Activated naive CD4-positive, alpha-beta T cell treated with anti-CD3 and anti-CD28 coated beads for 36 hours (primary cell): ENCODE measurements at places on chromosomes 4 and X.

- no peak for DNase-seq
Observed at GRCh38 chrX:129797251-129797906, 17.6 kb downstream of the SASH3 start.

GRCh38 chrX:10450229-10450958, 170.0 kb downstream of the MID1 start:
- DNase-seq: no peak

DNA sequence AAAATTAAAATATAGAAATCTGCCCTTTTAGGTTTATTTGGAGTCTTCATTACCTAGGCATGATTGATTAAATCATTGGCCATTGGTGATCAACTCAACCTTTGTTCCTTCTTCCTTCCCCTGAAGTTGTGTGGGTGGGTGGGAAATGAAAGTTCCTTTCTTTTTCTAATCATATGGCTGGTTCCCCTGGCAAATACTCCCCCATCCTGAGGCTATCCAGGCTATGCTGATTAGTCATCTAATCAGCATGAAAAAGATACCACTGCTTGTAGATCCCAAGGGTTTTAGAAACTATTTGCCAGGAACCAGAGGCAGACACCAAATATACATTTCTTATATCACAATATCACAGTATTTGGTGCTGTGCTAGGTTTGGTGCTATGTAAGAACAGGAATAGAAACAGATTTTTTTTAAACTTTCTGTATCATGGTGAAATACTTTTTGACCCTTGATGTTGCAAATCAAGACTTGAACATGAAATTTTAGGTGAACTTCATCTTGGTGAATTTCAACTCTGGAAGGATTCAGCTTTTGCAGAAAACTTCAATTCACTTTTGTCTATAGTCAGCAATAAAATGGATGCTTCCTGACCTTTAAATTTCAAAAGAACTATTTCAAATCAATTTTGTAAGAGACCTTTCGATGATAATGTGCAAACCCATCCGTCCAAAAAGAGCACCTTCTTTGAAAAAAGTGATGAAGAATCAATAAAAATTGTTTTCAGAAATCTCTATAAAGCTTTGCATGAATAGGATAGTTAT, 71.1 kb downstream of the CCSER1 start:
- DNase-seq: no peak

DNA sequence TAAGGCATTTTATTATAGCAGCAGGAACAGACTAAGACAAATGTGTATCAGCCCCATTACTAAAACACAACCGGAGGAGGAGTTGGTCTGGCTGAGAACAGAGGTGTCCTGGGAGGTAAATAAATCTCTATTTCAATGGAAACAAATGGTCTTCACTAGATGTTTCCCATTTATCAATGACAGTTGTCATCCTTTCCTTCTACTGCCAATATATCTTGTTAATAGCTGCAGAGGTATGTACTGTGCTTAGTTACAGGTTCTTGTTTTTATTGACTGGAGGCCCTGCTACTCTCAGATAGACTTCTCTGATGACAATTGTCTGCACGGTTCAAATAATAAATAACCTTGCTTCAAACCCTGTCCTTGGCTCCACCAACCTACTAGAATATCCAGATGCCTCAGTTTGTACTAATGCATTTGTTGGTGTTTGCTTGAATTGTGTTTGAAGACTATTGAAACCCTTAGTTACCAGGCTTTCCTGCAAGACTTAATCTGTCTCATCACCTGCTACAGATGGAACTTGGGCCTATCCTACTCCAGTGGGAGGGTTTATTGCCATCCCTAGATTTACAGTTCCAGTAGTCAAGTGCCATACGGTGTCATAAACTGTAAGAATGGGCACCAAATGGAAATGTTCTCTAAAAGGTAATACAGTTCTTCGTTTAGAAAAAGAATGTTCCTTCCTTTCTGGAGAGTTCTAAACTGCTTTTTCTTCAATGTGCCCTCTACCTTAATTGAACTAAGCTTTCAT, 29.8 kb upstream of the HPGDS start:
- no peak for DNase-seq

- no peak for DNase-seq
Observed at GRCh38 chr4:147407261-147408045, 73.4 kb upstream of the EDNRA start.

DNA sequence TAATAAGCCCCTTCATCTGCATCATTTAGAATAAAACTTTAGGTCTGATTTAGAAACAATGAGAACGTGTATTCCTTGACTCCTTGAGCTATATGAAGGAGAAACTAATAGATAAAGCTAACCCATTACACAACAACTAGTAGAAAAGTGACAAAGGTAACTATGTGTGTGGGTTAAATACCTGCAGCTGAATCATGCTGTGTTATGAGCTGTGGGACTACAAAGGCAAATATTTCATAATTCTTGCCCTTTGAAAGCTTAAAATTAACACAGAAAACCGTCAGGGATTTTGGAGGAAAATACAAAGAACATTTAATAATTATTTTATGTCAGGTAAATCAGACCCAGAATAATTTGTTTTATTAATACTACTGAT, 898 bp upstream of the NDP start:
- no peak for DNase-seq

DNA sequence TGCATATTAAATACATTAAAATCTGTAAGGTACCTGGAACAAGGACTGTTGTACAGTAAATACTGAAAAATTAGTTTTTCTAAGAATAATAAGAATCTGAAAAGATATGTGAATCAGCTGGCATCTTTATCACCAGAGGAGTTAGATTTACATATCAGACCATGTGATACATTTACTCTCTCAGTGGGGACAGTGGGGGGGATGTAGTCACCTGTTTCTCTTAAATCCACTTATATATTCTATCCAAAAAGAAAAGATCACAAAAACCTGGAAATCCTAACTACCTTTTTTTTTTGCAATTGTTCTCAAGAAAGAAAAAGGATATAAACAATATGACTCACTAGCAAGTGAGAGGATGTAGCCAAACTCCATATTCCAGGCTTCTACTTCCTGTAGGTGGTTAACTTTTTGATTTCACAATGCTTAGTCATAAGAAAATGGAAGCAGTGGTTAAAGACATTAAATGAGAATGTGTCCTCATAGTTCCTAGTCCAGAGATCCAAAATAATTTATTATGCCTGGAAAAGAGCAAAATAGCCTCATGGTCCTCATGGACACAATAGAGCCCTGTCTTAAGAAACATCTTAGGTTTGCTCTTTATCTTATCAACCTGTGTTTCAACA, 22.5 kb upstream of the MYOZ2 start:
- no peak for DNase-seq

- DNase-seq: no peak
Observed at GRCh38 chrX:50198348-50198747, 2.5 kb downstream of the AKAP4 start.

DNA sequence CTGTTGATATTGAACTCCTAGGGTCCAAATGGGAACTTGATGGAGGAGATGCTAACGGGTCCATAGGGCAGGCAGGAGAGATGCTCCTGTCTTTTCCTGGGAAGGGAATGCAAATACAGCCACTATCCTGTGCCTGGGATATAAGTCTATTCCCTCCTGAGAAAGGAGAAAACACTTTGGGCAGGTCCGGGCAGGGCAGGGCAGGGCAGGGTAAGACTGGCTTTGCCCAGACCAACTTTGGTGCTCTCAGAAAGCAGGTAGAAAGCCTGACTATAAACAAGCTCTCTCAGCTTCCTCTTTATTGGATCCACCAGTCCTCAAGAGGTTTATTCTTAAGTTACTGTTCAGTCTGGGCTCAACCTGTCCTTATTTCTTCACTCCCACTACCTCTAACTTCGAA, 232.3 kb downstream of the PTTG2 start:
- DNase-seq: no peak

DNA sequence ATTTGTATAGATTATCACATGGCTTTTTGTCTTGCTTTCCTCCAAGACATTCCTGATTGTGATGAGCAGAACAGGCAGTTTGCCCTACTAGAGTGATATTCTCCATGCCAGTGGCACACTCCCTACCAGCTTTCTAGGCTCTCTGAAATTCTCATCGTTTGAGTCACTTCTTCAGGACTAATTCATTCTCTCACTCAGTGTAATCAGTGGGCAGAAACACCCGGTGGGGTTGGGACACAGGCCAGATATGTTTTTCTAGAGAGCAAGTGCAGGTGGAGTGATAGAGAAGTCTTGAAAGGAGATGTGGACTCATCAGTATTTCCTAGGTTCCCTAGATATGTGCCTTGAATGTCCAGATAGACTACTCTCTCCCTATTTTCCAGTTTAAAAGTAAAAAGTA, 13.1 kb downstream of the RAB33A start:
- DNase-seq: no peak

DNA sequence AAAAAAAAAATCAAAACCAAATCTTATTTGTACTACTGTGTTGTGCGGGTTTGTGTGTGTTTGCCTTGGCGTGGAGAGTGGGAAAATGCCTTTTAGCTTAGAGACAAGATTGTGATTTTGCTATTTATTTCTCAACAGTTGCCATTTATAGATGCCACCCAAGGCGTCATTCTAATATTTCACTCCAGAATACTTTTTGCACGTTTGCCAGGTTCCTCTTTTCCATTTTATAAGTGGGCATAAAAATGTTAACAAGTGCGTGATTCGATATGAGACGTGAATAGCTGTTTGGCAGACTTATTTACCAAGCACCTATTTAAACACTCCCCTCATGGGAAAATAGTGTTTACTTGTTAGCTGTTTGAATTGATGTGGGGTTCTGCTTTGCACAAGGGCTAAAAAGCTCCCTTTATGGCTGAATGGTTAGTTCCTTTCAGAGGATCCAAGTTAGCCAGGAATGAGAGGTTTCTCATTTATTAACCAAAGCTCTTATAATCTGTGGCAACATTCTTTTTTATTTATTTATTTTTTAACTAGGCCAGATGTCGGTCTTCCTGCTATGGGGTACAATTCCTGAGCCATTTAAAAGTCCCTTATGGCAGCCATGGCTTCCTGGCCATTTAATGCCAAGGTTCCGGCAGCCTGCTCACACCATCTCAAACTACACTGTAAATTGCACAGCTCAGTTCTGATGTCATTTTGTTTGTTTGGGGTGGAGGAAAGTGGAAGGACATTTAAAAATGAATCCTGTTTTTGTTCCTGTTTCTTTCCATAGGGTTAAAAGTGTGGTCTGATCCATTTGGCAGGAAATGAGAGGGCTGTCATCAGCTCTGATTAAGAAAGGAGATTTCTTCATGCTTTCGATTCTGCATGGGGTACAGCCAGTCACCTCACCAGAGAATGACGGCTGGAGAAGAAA, 14.6 kb downstream of the SMIM20 start:
- no peak for DNase-seq

DNA sequence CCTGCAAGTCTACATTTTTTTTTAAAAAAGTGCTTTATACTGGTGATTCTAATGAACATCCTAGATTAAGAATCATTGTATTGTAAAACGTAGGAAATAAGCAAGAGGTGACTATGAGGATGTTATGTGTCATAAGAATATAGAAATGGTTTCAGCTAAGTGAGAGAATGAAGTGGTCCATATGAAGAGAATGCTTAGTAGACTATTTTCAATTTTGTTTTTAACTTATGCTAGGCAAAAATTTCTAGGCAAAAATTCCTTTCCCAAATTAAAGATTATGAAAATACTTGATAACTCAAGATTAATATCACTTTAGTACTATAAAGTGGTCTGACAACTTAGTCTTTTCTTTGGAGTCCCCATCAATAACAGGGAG, 825 bp downstream of the DYNLT3 start:
- no peak for DNase-seq

- no peak for DNase-seq
Observed at GRCh38 chr4:156792462-156793085, 179.0 kb downstream of the PDGFC start.

DNA sequence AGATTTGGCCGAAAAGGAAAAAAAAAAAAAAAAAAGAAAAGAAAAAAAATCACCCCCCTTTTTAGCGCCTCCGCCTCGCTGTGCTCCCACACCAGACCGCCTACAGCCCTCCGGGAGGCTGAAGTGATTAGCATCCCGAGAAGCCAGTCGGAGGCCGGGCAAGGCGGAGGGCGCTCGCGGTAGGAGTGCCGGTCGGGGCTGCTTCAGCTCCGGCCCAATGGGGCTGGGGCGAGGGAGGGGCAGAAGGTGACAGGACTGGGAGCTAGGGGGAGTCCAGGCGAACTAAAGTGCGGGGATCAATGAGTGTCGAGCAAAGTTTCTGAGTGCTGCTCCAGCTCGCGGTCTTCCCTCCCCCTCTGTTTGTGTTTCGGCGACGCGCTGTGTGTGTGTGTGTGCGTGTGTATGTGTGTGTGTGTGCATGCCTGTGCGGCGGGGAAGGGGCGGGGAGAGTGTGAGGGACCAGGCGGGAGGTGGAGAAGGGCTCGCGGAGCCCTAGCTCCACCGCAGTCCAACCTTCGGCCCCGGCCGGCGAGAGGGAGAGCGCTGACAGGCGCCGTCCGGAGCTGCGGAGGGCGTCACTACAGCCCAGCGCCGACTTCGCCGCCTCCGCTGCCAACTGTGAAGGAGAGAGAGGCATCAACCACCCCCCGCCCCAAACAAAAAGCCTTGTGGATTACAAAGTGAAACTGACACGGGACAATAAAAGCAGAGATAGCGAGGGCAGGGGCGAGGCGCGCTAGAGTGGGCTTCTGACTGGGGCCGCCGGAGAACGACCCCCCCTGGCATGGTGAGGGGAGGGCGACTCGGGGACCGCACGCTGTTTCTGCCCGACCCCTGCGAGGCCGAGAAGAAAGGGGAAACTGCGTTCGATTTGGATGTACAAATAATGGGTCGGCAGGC, at the start of gene FAT4:
Gene FAT4, plus strand, starts transcription at position 280 of the 900 bp plus-strand sequence. CDS start 1,457 bp downstream, outside the sequence.
- DNase-seq: peak; percentile 56

- no peak for DNase-seq
Observed at GRCh38 chrX:103183912-103184311, 31.0 kb upstream of the BEX4 start.

- DNase-seq: no peak
Observed at GRCh38 chr4:178415925-178416324, 973.7 kb upstream of the AGA start.

DNA sequence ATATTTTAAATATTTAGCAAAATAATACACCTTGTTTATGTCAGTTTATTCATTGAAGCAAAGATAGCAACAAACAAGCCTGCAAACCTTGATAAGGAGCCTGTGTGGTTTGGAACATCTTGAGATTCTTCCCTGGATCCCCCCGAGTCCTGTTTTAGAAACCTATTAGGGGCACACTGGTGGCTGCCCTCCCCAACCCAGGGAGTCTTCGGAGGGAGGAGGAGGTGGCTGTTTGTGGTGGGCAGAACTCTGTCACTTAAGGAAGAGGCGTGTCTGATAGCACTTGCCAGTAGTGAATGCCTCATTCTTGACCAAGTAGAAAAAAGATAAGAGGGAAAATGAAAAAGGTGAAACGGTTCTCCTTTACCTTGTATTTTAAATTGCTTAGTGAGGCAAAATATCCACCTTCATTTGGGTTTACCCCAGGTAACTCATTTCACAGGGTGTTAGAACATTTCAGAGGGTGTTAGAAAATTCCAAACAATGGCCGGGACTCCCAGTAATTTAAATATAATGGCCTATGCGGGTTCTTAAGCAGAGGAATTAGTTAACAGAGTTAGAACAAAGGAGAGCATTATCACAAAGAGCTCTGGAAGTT, 10.4 kb downstream of the KIT start:
- no peak for DNase-seq

GRCh38 chrX:50780144-50780543, 33.9 kb downstream of the SHROOM4 start:
- no peak for DNase-seq

GRCh38 chrX:16711893-16712547, 449 bp downstream of the CTPS2 start:
- DNase-seq: no peak
